ENCODE measurements at places on chromosomes 6 and 20. TPM values are rescaled to one million over a fixed set of nuclear protein-coding genes. Genes with fewer than 3 reads are reported as not detected.

DNA sequence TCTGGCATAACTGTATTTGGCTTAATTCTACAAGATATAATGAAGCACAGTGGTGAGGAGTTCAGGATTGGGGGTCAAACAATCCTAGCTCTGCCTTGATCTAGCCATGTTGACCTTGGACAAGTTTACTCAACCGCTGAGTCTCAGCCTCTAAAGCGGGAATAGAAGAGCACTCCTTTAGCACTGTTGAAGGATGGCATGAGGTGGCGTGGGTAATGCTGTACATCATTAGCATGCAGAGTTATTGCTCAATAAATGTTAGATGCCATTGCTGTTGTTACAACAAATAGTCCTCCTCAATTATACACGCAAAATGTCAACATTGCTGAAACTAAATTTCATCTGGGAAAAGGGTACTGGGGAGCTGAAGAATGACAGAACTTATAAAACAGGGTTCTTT, 78.6 kb downstream of the KIF13A start:
- no peak for DNase-seq

- no peak for DNase-seq
Measured at GRCh38 chr6:5303682-5304081, 42.4 kb downstream of the FARS2 start.

GRCh38 chr20:25195014-25195961, at the start of gene ENTPD6:
ENTPD6 (plus strand) TSS chr20:25195712; CDS start chr20:25206537, 10,825 bp downstream.
- DNase-seq, result peak; percentile 88

GRCh38 chr6:88458662-88459061, 292.5 kb upstream of the CNR1 start:
- DNase-seq, result no peak

DNA sequence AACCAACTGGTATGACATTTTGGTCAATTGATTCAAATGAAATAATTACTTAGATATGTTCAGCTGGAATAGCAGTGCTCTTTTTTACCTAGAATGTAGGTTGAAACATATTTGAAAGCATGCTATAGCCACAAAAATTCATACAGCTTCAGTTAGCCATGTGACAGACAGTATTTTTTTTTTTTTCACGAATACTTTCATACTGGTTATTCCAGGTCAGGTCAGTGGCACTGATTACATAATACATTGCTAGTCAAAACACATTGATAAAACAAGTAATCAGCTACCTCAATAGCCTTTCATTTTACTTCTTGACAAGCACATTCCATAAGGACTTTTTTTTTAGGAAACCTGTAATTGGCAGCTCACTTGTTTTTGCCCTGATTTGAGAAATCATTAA, 222.6 kb downstream of the EYA4 start:
- DNase-seq, result no peak

SLC22A3 gene
- 4.4 TPM for polyA plus RNA-seq

MDFI gene
- 40.4 TPM for polyA plus RNA-seq

SIGLEC1 gene
- polyA plus RNA-seq, result 0.80 TPM
